Activated CD8-positive, alpha-beta T cell treated with anti-CD3 and anti-CD28 coated beads for 36 hours (primary cell): ENCODE measurements at places on chromosomes 7 and 10.

GRCh38 chr7:142098004-142098403 is 13.5 kb upstream of the MGAM2 start:
- no peak for DNase-seq

GRCh38 chr10:69498711-69499471 is 47.6 kb downstream of the TSPAN15 start:
- DNase-seq: no peak

DNA sequence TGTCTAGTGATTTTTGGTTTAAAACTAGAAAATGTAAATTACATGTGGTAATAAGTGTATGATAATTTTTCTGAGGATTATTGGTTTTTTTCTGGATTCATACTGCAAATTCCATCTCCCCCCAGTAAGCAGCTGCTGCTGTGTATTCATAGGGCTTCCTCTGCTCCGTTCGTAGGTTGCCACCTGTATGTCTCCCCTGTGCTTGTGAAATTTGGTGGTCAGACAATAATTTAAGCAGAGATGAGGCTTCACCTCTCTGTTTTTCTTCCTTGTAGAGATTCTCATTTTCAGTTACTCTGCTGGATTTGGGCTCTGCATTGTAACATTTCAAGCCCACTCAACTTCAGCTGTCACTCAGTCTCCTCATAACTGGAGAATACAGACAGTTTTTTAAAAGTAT is 50.9 kb downstream of the FOXI2 start:
- no peak for DNase-seq

DNA sequence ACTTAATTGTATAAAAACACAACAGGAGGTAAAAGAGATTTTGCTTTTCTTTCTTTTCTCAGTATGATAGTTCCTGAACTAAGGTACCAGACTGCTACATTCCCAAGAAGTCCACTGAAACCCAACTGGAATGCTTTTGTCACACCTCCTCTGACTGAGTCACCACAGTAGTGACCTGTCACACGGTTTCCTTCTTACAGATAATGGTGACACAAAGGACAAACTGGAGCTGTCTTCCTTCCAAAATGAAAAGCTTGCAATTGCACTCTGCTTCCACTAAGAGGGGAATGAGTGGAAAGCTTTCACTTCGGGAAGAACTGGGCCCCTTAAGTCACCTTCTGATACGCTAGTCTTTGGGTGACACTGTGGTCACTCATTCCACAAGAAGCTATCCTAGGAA is 122.2 kb downstream of the KMT2E start:
- no peak for DNase-seq

- no peak for DNase-seq
These were observed 586.5 kb upstream of the NRG3 start for GRCh38 chr10:81288544-81288943.
